ENCODE measurements at places on chromosomes 12 and 14.

DNA sequence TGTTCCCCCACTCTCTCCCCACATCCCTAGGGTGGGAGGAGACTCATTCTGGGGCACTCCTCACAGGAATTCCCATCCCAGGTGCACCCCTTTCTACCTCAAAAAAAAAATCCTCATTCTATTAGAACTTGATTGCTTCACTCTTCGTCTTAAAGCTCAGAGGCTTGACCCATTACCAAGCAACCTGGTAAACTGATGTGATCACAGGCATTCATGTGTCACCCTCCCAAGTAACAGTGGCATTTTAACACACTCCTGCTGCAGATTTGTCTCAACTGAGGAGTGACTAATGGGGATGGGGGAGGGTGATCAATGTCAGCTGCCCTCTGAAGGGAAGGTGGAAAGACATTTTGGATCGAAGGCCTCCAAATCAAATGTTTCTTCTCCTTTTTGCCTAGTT lies 78.1 kb upstream of the PTHLH start:
- no peak for ATAC-seq

GRCh38 chr12:104568935-104569334 lies 112.2 kb downstream of the CHST11 start:
- no peak for ATAC-seq

GRCh38 chr12:94255428-94255827 lies 107.1 kb downstream of the PLXNC1 start:
- ATAC-seq = no peak

- ATAC-seq = no peak
Observed at GRCh38 chr14:56046996-56047395, 71.2 kb upstream of the PELI2 start.

DNA sequence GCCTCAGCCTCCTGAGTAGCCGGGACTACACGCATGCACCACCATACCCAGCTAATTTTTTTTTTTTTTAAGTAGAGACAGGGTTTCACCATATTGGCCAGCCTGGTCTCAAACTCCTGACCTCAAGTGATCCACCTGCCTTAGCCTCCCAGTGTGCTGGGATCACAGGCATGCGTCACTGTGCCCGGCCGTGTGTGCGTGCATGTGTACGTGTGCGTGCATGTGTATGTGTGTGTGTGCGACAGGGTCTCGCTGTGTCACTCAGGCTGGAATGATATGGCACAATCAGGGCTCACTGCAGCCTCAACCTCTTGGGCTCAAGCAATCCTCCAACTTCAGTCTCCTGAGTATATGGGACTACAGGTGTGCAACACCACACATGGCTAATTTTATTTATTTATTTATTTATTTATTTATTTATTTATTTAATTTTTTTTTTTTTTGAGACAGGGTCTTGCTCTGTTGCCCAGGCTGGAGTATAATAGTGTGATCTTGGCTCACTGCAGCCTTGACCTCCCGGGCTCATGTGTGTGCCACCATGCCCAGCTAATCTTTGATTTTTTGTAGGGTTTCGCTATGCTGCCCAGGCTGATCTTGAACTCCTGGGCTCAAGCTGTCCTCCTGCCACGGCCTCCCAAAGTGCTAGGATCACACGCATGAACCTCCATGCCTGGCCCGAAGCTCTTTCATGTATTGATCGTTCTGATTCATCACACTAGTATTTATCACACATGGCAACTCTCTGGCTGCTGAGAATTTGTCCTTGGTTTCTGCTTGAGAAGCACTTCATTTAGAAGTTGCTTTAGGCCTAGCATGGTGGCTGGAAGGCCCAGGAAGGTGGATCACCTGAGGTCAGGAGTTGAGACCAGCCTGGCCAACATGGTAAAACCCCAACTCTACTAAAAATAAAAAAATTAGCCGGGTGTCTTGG lies 35.9 kb upstream of the CLIP1 start:
- no peak for ATAC-seq

Measured in stimulated activated memory B cell treated with anti-CD40 and anti-IgM and Interleukin-4, amounts not matched to agents 10 μg/mL and 1 μg/mL and 100 μg/mL, for 72 hours (primary cell).